Right lobe of liver (tissue), 6 donors: ENCODE measurements at places on chromosomes 12 and 14. TPM values are rescaled to one million over a fixed set of nuclear protein-coding genes. Genes with fewer than 3 reads are reported as not detected.
A peak's percentile ranks its signal among the peaks of the same experiment; 100 is the strongest.

- DNase-seq = peak; percentile 55
Observed at GRCh38 chr14:58747181-58747580, 109.4 kb downstream of the DACT1 start.

DNA sequence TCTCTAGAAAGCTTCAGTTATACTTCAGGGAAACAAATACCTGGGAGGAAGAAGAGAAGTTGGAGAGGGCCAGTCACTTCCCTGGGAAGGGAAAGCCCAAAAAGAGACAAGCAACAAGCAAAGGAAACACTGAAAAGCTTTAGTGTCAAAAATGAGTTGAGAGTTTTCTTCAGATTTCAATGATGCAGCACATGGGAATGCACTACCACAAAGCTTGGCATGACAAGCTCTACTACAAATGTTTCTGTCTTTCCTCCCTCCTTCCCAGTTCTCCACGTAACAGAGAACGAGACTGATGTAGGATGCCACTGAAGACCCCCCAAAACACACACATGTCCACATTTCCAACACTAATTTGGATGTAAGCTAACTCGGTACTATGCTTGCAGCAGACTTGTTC lies 26.8 kb upstream of the ADAMTS20 start:
- DNase-seq = no peak

GRCh38 chr12:88684170-88684569 lies 103.9 kb upstream of the KITLG start:
- DNase-seq = no peak

Gene ANKRD52
- 16.1 TPM for total RNA-seq

Gene GPD1
- 190 TPM for total RNA-seq

Gene FLVCR2
- total RNA-seq = 29.2 TPM
